ENCODE measurements at places on chromosomes 3 and 15.

- no peak for DNase-seq
Observed at GRCh38 chr15:33358306-33358705, 47.5 kb downstream of the RYR3 start.

DNA sequence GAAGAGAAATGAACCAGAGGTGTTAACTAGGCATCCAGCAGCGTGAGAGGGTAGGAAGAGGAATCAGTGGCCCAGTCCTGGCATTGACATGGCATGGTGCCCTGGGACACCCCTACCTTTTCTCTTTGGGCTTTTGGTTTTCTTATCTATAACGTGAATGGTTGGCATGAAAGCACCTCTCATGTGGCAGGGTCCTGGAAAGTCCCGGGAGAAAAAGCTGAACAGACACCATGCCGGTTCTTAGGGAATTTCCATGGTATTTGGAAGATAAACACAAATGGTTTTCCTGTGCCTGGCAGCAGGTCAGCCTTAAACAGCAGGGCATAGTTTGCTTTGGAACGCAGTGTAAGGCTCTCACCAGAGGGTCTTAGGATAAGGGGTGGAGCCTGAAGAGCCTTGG is 15.4 kb downstream of the ARNT2 start:
- DNase-seq = no peak

DNA sequence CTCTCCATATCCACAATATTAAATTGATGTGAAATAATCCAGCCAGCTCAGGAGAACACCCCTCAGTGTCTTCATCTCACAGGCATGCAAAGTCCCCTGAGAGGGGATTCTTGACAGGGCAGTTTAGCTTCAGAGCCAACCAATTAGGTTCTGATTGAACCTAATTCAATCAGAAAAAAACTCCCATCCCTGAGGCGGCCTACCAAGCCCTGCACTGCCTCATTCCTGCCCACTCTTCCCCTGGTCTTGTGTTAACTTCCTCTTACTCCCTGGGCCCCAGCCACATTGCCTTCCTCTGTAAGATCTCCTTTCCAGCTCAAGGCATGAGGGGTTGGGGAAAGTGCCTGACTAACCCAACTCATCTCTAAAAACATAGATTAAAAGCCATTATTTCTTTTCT is 46.1 kb downstream of the FRMD4B start:
- no peak for DNase-seq

- DNase-seq = no peak
Observed at GRCh38 chr3:102972350-102972749, 537.5 kb downstream of the ZPLD1 start.

DNA sequence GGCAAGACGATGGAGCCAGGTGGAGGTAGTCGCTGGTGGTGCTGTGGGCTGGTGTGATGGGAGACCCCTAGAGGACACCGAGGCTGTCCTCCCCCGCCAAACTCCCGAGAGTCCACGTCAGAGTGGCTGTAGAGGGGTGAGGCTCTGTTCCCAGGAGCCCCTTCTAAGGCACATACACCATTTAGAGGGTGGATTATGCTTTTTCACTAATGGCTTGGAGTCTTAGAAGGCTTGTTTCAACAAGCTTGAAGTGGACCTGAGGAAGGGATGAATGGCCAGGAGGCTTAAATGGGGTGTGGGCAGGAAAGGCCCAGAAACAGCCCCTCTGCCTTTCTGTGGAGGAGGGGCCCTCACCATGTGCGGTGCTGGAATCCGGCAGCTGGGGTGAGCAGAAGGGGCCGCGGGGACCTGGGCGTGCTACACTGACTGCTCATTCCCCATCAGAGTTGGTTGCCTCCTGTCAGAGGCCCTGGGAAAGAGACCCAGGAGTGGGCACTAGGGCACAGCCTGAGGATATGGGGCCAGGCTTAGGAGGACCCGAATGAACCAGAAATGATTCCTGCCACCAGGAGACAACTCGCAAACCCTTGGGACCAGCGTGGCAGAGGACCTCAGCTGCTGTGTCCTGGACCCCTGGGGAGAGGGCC is 66.2 kb downstream of the FEM1B start:
- no peak for DNase-seq

GRCh38 chr3:187646906-187647660 is 23.1 kb downstream of the SST start:
- DNase-seq = no peak

- no peak for DNase-seq
Observed at GRCh38 chr3:128033102-128033501, 19.1 kb upstream of the SEC61A1 start.

DNA sequence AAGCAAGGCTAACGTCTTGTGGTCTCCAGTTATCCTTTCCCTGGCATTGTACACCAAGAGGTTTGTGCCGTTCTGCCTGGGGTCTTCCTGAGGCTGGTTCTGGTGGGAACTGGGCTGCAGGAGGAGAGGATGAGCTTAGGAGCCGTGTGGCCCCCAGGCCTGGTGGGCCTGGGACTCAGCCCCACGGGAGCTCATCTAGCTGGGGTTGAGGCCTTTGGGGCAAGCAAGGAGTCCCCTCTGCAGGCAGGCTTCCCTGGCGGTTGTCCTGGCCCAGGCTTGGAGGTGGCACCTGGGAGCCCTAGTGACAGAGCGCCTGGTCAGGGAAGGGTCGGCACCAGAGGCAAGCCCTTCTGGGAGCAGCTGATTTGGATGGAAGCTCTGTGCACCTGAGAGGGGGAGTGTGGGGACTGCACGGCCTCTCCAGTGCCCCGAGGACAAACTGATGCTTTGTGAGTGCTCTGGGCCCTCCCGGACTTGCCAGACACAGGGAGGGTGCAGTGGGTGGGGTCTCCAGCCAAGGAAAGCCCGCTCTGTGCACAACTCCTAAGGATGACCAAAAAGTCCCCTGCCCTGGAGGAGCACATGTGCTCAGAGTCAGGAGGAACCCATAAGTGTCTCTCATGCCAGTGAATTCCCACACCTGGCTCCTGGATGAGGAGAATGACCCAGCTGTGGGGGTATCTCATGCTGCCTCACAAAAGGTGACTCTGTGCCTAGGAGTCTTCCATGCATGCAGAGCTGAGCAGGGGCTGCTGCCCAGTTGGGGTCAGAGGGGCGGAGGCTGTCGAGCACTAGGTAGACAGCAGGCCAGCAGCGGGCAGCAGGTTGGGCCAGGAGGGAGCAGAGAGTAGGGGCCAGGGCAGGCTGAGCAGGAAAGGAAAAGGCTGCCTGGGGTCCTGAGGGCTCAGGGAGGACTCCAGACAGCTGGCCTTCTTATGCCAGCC is 2.7 kb downstream of the PAK6 start:
- no peak for DNase-seq

DNA sequence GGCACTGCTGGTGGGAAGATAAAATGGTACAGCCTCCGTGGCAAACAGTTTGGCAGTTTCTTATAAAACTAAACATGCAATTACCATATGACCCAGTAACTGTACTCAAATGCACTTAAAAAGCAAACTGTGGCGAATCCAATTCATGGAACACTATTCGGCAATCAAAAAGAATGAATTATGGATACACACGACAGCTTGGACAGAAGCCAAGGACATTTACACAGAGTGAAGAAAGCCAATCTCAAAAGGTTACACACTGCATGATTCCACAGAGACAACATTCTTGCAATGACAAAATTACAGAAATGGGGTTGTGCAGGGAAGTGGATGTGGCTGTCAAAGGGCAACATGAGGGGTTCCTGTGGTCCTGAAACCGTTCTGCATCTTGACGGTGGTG is 122.1 kb upstream of the IQSEC1 start:
- no peak for DNase-seq

DNA sequence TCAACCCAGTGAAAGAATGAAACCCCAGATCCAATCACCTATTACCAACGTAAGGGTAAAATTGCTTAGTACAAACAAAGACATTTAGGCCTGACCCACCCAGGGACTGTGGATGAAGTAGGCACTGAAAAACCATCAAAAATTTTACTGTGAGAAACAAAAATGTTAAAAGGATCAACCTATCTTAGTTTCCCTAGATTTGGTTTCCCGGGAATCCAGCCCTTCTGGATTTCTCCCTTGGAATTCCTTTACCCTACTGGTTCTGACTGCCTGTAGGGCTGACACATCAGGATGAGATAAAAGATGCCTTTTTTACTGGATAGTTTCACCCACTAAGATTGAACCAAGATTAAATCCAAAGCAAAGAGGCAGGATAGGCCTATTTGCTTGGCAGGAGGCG is 102.7 kb downstream of the SCAPER start:
- no peak for DNase-seq

GRCh38 chr15:49815526-49815925 is 194.7 kb downstream of the DTWD1 start:
- no peak for DNase-seq

DNA sequence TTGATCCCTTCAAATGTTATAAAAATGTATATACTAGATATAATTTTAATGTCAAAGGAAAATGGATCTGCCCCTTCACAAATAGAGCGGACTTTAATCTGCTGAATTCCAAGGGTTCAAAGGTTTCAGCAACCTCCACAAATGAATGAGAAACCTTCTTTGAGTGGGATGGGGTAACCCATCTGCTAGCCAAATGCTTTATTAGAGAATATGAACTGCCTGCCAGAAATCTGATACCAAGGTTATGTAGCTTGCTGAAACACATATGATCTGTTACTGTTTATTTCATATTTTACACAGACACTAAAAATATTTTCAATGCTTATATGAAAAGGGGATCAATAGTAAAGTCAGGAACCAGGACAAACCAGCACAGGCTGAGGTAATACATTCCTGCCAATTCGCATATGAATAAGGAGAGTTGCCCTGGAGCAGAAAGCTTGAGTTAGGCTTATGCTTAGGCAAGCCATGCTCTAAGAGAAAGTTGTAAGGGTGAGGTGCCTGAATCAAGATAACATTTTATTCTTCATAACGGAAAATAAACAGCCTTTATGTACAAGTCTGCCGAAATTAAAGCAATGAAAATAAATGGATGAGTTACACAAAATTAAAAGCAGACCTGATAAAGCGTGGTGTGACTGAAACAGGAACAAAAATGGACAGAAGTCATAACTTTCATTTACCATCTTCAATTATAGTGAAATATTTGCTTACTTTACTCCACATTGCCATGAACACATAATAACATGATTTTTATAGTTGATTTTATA is 26.5 kb downstream of the PLOD2 start:
- no peak for DNase-seq

- DNase-seq = no peak
Observed at GRCh38 chr3:110139048-110139447, 801.7 kb upstream of the DPPA4 start.

GRCh38 chr15:57611938-57612337 is 20.2 kb downstream of the MYZAP start:
- no peak for DNase-seq

GRCh38 chr3:42067326-42067725 is 23.8 kb upstream of the TRAK1 start:
- no peak for DNase-seq

DNA sequence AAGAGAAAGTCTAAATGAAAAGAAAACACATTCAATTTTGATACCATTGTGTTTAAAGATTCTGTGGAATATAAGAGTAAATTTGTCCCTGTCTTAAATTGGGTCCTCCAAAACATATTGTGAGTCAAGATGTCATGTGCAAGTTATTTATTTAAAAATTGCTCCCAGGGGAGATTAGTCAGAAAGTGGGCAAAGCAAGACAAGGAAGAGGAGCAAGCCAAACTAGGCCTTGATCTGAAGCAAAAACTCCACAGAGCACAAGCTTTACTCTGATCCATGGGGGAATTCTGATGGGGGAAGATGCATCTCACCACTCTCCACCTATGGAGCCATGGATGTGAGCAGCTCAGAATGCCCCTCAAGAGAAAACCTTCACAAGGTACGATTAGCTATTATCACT is 342.8 kb upstream of the IL12A start:
- no peak for DNase-seq

GRCh38 chr3:178895178-178895789 is 176.3 kb downstream of the ZMAT3 start:
- DNase-seq = no peak

DNA sequence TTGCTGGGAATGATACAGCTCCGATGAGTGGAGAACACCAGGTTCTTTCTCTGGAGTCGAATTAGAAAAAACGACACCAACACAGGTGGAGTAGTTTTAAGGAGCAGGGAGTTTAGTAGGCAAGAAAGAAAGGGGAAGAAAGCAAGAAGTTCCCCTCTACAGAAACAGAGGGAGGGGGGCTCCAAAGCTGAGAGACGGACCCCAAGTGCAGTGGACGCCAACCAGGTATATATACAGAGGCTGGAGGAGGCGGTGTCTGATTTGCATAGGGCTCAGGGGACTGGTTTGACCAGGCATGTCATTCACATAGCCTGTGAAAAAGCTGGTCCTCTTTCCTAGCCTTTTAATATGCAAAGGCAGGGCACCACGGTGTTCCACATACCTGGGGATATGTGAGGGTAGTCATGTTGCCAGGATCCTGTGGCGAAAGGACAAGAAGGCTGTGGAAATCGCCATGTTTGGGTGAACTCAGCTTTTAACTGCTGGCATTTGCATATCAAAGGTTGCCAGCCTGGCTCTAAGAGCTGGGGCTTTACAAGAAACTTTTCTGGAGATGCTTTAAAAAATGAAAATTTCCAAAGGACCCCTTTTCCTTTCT is 887.4 kb upstream of the EPHA6 start:
- no peak for DNase-seq

DNA sequence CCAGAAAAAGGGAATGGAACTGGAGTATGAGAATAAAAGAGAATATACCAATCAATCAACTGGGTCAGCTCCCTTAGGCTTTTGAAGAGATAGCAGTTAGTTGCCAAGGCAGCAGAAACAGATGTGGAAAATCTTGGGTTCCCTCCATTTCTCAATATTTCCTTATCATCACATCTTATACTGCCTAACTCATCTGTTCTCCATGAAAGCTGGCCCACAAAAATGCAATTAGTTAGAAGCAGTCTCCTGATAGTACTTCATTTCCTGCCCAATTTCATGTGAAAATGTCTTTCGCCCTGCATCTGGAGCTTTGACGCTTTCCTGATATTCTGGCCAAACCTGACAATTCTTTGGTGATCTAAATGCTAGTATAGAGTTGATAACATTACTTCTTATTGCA is 30.1 kb upstream of the SPTSSB start:
- DNase-seq = no peak

GRCh38 chr15:62625429-62626033 is 417.0 kb upstream of the TPM1 start:
- no peak for DNase-seq

DNA sequence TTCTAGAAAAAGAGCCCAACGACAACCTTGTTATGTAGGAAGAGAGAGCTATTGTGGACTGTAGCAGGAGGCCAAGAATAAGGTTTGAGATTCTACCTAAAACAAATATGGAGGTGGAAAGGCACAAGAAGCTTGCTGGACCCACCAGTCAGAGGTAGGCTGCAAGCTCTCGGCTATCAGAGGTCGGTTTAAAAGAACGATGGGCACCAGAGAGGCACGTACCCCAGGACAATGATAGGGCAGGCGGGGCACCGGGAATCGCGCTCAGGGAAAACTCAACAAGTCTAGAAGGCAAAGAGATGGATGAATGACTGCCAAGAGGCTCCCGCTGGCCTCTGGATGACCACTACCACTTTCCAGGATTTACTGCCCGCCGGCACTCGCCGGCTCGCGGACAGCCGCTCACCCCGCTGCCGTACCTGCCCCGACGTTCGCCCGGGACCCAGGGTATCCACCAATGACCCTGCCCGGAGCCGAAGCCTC is 1.1 kb downstream of the HDGFL3 start:
- no peak for DNase-seq

- DNase-seq = peak; percentile 3
Observed at GRCh38 chr15:20344601-20345400, 196.8 kb downstream of the GOLGA6L6 start.

All from stimulated activated CD4-positive, alpha-beta T cell treated with anti-CD3 and anti-CD28 coated beads, Interleukin-4, amount 100 ng/mL, for 24 hours (primary cell).